Heart left ventricle (tissue), 16 donors: ENCODE measurements at places on chromosomes 7 and 10.

- no peak for DNase-seq
Measured at GRCh38 chr10:32054094-32054493, 2.1 kb downstream of the KIF5B start.

- no peak for DNase-seq
Measured at GRCh38 chr7:31940167-31940566, 130.0 kb downstream of the PDE1C start.

GRCh38 chr7:132029369-132030085, 473.1 kb upstream of the PODXL start:
- DNase-seq: no peak

GRCh38 chr7:148982654-148983199, 45.6 kb downstream of the PDIA4 start:
- DNase-seq: no peak

- DNase-seq: no peak
Measured at GRCh38 chr7:157409753-157410727, 73.2 kb downstream of the DNAJB6 start.
